Activated CD4-positive, alpha-beta T cell treated with anti-CD3 and anti-CD28 coated beads for 4 hours (primary cell): ENCODE measurements at places on chromosomes 16 and 17.

- no peak for DNase-seq
Measured at GRCh38 chr17:21285164-21286065, 904 bp downstream of the MAP2K3 start.

DNA sequence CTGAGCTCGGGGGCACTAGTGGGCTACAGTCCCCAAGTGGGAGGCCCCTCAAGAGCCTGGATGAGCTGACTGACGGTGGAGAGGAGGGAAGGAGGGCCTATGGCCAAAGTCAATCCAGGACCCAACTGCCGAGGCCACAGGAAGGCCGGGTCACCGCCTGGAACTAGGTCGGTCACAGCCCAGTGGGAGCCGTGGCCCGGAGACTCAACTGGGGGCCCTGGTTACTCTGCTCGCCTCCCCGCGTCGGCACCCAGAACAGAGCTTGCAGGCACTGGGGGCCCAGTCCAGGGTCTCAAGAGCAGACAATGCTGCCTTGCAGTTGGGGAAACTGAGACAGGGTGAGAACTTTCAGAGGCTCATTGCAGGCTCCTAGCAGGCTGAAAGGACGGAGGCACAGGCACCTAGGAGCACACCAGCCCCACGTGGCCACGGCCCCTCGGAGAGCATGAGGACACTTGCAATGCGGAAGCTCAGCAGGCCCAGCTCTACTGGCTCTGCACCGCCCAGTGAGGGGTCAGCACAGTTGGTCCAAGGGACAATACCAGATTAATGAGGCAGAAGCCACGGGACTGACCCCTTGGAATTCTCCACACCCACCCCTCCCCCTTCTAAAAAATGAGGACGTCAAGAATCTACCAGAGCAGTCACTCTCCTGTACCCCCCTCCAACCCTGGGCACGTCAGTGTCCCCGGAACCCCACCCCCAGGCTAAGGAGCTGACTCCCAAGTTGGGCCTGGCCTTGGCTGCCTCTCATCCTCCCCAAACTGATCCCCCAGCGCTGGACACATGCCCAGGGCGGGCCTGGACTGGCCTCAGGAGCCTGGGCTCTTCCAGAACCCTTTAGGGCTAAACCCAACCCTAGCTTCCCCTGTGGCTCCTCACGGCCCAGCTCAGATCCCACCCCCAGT lies 2.2 kb downstream of the HS3ST6 start:
- no peak for DNase-seq

DNA sequence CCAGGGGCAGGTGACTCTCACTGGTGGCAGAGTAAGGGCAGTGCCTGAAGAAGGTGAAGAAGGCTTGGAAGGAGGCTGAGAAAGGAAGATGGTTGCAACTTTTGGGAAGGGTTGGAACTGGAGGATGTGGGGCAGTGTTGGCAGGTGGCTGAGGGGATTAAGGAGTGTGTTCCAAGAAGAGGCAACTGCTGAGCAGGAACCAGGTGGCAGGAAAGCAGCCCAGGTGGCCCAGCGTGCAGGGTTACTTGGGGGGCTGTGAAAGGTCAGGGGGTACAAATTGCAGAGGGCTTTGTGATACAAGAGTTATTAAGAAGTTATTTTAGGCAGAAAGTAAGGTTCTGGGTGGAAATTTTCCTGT lies 28.6 kb downstream of the WSCD1 start:
- no peak for DNase-seq

DNA sequence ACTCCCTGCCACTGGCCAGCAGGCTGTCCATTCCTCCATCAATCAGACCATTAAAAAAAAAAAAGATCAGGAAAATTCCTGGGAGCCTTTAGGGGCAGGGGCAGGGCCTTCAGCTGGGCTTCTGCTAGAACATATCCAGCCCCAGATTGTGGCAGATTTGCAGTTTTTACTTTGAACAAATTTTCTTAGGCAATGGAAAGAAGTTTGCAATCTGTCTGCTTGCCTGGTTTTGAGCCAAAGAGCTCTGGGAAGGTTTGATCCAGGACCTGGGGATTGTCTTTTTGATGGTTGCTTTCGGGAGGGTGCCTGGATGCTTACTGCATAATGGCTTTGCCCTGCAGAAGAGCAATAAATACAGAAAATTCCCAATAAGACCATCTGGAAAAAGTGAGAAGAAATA lies 145.9 kb downstream of the SHISA9 start:
- no peak for DNase-seq

- no peak for DNase-seq
Measured at GRCh38 chr16:17518441-17518840, 47.7 kb upstream of the XYLT1 start.

- no peak for DNase-seq
Measured at GRCh38 chr17:33073416-33073815, 81.8 kb downstream of the SPACA3 start.

DNA sequence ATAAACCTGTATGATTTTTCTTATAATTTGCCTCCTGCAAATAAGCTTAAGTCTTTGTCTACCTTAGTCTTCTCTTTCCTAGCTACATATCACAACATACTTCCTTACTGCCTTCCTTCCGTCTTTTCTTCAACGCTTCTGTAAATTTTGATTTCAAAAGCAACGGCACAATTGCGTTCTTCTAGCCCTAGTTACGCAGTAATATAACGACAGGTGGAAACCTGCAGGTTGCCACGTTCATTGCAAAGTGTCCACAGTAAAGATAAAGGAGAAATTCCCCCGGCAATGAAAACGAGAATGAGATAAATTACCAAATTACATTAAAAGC lies 546 bp upstream of the PSMD7 start:
- no peak for DNase-seq

GRCh38 chr16:23711785-23712184 lies 1.2 kb downstream of the ERN2 start:
- DNase-seq, result no peak

DNA sequence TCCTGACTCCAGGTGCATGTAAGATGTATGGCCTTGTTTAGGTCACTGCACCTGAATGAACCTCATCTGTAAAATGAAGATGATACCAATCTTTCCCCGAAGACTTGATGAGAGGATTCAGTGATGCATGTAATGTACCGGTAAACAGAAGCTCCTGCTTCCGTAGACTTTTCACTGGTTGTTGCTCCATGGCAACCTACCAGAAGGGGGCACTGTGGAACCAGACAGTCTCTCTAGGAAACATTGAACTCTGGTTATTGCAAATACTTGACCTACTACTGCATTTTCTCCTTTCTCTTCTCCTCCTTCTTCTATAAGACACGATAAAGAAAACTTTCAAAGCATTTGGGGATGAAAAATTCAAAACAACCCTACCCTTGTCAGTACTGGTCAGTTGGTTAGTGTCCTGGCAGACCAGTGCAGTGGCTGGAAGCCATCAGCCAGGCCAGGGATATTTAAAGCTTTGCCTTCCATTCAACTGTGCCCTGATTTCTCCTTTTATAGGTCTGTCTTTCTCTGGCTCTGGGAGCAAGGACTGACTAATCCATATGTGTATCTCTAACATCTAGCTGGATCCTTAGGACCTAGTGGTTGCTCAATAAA lies 667.4 kb upstream of the SALL1 start:
- DNase-seq, result no peak

DNA sequence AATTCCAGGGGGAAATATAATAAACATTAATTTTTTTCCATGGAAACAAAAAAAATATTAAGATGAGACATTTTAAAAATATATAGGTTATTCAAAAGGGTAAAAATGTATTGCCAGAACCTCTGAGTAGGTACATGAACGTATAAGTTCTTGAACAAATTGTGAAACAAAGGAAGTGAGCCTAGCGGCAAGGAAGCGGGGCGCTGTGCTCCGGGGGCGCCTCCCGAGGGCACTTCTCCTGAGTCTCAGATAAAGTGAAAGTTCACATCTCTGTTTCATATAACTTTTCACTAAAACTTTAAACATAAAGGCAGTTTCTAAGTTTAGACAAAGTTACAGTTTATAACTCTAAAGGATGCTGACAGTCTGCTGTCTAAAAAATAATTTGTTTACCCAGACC lies 52.3 kb downstream of the TNRC6C start:
- peak; percentile 13 for DNase-seq

- no peak for DNase-seq
Measured at GRCh38 chr16:9061358-9061813, 30.1 kb upstream of the HAPSTR1 start.

GRCh38 chr16:67847064-67847861 lies at the start of gene CENPT:
Gene CENPT (minus strand): TSS chr16:67847693. CDS start chr16:67833859, 13,834 bp downstream.
- peak; percentile 15 for DNase-seq

DNA sequence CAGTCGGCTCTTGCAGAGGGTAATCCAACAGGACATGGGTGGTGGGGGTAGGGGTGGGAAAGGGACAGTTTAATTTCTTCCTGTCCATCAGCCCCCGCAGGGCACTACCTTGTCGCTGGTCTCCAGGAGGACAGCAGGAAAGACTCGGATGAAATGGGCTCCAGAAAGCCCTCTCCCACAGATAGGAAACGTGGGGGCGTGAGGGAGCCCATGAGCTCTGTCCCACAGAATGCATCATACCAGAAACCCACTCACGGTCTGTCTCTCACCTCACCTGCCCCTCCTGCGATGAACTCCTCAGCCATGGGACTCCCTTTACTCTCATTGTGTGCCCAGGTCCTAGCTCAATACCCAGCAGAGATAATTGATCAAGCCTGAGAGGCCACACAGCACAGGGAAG lies 240.1 kb downstream of the GSG1L start:
- no peak for DNase-seq

GRCh38 chr16:75745242-75745641 lies 19.0 kb upstream of the CPHXL start:
- DNase-seq, result no peak
